ENCODE measurements at places on chromosomes 12 and 14.

- DNase-seq, result no peak
Measured at GRCh38 chr14:65334765-65335410, 77.6 kb upstream of the FUT8 start.

DNA sequence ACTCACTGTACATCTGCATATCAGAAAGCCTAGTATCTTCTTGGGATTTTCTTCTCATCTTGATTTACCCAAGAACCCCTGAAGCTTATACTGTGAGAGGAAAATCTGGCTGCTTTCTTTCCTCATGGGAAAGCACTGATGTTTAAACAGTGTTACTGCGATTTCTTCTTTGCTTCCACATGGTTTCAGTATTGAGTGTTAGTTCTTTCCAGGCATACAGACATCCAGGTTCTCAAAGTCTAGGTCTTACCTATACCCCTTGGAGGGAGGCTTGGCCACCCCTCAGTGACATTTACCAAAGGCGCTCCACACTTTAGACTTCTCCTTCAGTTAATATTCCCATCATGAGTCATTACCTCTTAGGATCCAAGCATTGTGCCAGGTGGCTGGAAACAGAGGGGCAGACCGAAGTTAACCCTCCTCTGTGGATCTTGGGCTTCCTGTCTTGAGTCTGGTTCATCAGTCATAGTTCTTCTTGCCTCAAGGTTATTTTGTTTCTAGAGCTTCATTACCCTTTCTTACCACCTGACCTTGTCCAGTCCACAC lies 79.1 kb downstream of the TMEM117 start:
- peak; percentile 17 for DNase-seq

GRCh38 chr12:76645934-76646333 lies 86.4 kb upstream of the OSBPL8 start:
- DNase-seq, result no peak

DNA sequence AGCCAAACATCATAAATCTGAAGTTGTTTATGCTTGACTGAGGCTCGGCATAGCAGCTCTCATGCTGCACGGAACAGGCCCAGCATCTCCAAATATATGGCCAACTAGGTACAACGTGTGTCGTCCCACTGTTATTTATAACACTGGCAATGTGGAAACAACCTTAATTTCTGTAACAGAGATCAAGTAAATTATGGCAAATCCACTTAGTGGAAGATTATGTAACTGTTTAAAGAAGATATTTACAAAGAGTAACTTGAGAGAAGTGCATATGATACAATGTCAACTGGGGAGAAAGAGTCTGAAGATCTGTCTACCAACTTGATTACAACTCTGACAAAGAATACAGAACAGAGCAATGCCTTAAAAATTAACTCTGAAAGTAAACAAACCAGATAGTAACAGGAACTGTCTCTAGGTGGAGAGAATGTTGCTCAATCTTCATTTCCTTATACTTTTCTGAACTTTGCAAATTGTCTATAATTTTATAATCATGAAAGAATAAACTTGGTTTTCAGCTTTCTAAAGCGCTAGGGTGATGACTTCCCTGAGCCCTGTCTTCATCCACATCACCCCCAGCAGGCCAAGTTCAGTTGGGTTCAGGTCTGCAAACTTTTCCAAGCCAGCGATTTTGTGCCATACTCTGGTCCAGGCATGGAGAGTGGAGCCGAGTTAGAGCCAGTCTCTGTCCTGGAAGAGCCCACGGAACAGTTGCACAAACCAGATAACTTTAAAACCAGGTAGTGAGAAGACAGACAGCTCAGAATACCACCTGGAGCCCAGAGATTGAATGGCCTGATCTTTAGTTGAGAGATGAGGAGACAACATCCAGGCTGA lies 44.3 kb upstream of the BDKRB2 start:
- DNase-seq, result no peak

GRCh38 chr14:39025810-39026627 lies 77.0 kb downstream of the SEC23A start:
- DNase-seq, result no peak

GRCh38 chr14:40053416-40053815 lies 621.2 kb upstream of the FBXO33 start:
- no peak for DNase-seq
